ENCODE measurements at places on chromosomes 3 and 15.

- no peak for DNase-seq
Observed at GRCh38 chr3:164407111-164407510, 671.2 kb downstream of the SI start.

- DNase-seq = no peak
Observed at GRCh38 chr15:27045796-27046195, 74.8 kb downstream of the GABRG3 start.

DNA sequence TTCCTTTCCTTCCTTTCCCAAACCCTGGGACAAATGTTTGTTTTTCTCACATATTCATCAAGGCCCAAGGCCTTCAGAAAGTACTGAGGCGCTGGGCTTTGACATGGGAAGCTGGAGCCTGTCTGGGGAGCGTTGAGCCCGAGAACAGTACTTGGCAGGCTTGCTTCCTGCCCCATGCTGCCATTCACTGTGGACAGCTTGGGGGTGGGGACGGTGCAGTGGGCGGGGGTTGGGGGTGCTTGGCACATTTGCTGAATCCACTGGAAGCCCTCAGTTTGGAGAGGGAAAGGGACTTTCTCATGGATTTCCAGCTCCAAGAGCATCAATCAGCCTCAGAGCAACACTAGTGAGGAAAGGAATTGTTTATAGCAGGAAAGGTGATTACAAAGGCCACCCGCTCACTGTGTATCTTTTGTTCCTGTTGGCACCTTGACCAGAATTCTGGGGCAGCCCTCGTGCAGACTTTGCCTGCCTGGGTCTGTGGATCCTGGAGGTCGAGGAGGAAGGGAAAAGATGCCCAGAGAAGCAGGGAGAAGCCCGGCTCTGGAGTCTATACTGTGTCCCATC lies 199.8 kb upstream of the RGMA start:
- DNase-seq = no peak

DNA sequence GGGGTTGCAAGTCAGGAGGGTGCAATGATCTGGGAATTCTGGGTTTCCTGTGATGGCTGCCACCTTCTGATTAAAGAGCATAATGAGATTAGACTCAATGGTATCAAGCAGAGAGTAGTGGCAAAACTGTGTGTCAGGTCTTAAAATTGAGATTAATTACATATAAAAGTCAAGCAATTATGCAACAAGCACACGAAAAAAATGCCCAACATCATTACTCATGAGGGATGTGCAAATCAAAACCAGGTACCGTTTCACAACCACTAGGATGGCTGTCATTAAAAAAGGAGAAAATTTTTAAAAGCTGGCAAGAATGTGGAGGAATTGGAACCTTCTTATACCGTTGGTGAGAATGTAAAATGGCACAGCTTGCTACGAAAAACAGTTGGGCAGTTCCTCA lies 205.0 kb downstream of the OSBPL10 start:
- no peak for DNase-seq

DNA sequence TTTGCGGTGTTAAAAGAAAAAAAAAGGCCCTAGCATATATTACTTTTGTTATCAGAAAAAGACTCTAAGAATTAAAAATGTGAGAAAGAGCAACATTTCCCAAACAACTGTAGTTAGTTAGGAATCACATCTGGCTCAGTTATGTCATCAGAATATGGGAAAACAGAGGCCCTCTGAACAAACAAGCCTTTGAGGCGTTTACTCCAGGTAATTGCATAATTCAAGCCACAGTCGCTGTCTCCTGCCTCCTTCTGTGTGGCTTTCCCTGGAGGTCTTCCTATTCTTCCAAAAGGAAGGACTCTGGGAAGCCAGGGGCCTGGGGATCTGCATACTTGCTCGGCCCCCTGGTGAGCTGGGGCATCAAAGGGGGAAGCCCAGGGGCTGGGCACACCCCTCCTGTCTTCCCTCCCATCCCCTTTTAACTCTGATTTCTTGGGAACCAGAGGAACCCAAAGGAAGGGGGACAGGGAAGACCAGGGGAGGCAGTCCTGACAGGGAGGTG lies 3.7 kb upstream of the FAM107A start:
- DNase-seq = no peak

DNA sequence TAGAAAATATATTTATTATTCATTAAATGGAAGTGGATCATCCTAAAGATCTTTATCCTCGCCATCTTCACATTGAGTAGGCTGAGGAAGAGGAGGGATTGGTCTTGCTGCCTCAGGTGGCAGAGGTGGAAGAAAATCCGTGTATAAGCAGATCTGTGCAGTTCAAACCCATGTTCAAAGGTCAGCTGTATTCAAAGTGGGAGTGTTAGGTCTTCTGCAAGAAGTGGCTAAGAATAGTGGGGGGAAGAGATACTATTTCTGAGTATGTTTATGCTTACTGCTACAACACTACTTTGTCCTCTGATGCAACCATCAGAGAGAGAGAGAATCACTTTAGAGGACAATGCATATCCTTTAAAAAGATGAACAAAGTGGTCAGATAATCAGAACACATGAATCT lies 39.5 kb downstream of the YEATS2 start:
- no peak for DNase-seq

GRCh38 chr15:58535894-58536293 lies 104.1 kb downstream of the LIPC start:
- no peak for DNase-seq
